ENCODE measurements at places on chromosomes 4 and X.

GRCh38 chrX:100871594-100872560 lies 2.3 kb downstream of the NOX1 start:
- DNase-seq, result peak; percentile 1

GRCh38 chr4:147689067-147689466 lies 5.1 kb upstream of the PRMT9 start:
- no peak for DNase-seq

DNA sequence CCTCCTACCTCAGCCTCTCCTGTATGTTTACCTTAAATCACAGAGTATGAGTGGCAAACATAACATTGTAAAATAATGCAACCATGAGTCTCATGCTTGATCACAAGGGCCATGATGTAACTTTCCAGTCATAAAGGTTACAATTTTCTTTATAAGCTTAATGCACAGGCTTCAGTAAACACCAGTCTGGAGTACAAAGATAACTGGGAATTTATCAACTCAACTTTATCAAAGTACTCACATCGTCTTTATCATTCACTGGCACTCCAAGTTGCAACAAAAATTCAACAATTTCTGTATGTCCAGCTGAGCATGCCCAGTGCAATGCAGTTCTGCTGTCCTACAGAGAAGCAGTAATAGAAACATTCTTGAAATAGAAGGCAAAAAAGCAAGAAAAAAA lies 2.8 kb downstream of the PSMD10 start:
- DNase-seq, result no peak

- peak; percentile 52 for DNase-seq
These were observed at the start of gene IL15 for GRCh38 chr4:141636082-141636770. TSS of gene IL15 (plus strand) at chr4:141636583. CDS start at chr4:141719465, 82,882 bp downstream.

DNA sequence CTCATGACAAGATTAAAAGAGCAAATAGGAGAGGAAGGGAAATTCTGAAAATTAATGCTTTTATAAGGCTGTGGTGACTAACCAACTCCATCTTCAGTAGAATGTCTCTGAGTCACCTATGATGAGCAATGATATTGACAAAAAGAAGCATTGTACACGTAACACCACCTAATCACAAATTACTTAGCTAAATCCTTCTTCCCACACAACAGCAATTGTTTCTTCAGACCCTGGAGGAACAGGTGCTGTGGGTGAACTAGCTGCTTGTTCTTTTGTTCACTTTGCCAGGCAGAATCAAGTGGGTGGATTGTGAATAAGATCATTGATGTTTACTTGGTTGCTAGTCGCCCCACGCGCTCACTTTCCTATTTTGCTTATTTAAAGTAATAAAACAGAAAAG lies 315.5 kb downstream of the CAMK2D start:
- peak; percentile 80 for DNase-seq

GRCh38 chr4:6200011-6200921 lies at the start of gene JAKMIP1:
TSS of gene JAKMIP1 (minus strand) at chr4:6200549. CDS start at chr4:6112850, 87,699 bp downstream.
- DNase-seq, result peak; percentile 69

- peak; percentile 82 for DNase-seq
These were observed 44.5 kb downstream of the BRWD3 start for GRCh38 chrX:80765220-80765625.

DNA sequence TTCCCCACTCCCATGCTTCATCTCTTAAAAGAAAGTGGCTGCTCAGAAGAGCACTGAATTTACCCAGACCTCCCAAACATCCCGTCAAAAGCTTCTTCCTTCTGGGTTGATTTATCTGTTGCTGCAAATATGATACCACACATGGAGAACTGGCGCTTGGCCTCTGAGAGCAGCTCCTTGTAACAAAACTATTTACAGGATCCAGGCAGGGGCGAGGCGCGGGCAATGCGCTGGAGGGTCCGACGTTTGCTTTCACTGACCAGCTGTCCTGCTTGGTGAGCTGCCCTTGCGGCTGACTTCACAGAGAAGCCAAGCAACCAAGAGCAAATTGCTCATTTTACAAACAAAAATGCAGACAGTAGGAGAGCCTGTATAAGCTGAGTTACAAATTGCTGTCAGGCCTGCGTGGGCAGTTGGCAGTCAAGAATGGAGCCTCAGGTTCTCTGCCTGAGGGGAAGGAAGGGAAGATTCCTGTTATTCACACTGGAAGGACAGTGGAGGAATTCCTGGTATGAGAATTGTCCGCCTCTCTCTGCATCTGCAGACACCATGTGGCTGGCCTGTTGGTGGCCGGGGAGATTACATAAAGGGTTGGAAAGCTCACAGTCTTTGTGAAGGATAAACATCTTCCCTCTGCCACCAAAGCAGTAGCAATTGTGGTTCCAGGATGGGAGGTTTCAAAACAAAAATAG lies 192.2 kb upstream of the LEF1 start:
- DNase-seq, result peak; percentile 80

- DNase-seq, result no peak
These were observed 674.5 kb upstream of the BOD1L1 start for GRCh38 chr4:14302021-14302420.

DNA sequence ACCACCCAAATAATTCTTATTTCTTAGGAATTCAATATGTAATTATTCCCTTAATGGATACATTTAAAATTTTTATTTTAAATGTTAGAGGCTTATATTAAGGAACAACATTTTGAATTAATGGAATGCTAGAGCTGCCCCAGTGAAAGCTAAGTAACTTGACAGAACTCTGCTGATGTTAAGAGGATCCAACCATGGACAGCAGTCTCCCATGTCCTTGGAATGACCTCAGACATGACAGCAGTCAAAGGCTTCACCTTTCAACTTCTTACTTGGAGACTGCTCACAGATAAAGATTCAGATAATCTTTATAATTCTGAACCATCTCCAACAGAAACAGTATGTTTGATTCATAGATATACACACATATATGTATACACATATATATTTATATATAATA lies 17.2 kb downstream of the PDLIM3 start:
- no peak for DNase-seq

- DNase-seq, result no peak
These were observed 38.4 kb downstream of the NOP14 start for GRCh38 chr4:2924765-2925301.

- DNase-seq, result peak; percentile 34
These were observed 34.8 kb downstream of the OSTC start for GRCh38 chr4:108685036-108685686.

DNA sequence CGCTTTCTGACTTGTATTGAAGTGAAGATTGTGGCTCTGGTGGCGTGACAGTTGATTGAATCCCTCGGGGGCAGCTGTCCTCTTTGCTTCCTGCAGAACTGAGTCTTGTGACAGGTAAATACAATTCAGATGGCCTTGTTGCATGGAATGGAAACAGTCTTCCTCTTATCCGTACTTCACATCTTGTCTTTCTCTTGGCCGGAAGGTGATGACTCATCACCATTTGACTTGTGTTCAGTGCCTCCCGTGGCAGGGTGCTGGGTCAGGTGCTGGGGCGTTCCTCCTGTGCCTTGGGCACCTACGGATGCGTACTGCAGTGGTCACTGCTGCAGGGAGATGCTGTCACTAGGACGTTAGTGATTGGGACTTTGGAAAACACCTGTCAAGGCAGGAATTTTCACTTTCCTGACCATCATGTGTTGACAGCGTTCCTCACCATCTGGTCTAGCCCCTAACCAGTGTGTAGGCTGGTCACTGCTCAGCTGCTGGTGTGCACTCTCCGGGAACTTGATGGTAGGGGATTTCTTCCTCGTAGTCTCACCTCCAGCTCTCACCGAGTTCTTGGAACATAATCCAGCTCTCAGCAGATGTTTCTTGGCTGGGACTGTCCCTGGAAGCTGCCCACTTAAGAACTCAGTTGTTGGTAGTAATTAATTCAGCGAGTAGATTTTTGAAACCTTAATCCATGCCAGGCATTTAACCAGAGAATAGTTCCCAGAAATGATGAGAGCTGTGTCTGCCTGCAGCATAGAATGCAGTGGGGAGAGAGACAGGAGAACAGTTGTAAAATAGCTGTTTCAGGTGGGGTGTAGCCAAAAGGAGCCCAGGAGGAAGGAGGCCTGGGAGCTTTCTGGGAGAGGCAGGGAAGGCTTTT lies 7.2 kb downstream of the TBC1D14 start:
- no peak for DNase-seq

DNA sequence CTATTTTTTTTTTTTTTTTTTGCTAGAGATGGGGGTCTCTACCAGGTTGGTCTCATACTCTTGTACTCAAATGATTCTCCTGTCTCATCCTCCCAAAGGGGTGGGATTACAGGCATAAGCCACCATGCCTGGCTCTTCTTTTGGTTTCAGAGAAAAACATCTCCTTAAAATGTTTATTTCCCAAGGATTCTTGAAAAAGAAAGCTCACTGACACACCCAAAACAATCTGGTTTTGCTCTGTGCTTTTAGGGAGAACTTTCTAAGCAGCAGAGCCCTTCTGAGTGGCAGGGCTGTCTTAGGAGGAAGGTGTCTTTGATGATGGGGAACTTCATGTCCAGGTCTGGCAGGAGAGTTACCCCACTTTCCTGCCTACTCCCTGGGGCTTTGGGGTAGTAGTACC lies 1.2 kb downstream of the SOD3 start:
- no peak for DNase-seq

DNA sequence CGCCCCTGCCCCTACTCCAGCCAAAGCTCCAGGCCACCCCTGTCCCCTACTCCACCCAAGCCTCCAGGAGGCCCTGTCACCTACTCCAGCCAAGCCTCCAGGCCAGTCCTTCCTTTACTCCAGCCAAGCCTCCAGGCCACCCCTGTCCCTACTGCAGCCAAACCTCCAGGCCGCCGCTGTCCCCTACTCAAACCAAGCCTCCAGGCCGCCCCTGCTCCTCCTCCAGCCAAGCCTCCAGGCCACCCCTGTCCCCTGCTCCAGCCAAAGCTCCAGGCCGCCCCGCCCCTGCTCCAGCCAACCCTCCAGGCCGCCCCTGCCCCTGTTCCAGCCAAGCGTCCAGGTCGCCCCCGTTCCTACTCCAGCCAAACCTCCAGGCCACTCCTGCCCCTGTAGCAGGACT lies 5.1 kb upstream of the ASMT start:
- no peak for DNase-seq

- DNase-seq, result no peak
These were observed 2.3 kb upstream of the PHOX2B start for GRCh38 chr4:41750626-41751448.

- no peak for DNase-seq
These were observed 141.5 kb downstream of the GLRA2 start for GRCh38 chrX:14670819-14671218.

DNA sequence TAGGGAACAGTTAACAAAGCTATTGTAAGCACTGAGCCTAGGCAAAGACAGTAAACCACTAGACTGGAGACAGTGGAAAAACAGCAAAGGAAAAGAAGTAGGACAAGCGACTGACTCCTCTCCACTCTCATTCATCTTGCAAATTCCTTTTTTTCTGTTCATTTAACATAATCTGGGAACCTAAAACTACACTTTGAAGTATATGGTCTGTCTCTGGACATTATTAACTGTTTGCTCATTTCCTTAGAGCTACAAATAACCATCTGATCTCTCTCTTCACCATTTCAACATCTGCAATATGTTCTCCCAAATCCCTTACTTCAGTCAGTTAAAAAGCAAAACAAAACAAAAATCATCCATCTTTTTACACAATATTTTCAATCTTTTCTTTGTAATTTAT lies 642 bp downstream of the HMGN5 start:
- no peak for DNase-seq

- DNase-seq, result no peak
These were observed 230.4 kb downstream of the EDA2R start for GRCh38 chrX:66408507-66408906.

GRCh38 chr4:76665153-76665552 lies 230.1 kb downstream of the SHROOM3 start:
- peak; percentile 53 for DNase-seq

DNA sequence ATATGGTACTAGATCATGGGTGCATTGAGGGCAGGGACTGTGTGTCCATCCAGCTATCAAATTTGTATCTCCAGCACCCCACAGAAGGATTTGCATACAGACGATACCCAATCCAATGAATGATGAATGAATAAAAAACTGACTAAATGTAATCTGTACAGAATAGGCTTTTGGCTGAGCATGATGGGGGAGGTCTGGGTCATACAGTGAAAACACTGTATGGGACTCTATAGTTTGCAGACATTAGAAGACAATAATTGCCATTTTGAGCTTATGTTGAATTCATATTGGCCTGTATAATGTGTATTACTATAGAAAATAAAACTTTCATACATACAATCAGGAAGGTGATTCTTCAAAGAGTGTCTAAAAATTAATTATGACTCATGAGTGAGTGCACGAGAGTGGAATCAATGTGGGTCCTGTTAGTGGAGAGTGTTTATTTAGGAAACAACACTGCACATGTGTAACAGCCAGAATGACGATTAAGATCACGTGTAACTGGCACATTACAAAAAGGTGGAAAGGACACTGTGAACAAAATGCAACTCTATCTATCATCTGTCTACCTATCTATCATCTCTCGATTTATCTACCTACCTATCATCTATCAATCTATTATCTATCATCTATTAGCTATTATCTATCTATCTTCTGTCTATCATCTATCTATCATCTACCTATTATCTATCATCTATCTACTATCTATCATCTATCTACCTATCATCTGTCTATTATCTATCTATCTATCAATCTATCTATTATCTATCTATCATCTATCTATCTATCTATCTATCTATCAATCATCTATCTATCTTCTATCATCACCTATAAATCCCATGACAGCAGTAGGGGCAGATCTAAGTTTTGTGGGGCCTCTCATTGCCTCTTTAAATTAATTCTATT lies 201.3 kb downstream of the PTTG2 start:
- peak; percentile 44 for DNase-seq

DNA sequence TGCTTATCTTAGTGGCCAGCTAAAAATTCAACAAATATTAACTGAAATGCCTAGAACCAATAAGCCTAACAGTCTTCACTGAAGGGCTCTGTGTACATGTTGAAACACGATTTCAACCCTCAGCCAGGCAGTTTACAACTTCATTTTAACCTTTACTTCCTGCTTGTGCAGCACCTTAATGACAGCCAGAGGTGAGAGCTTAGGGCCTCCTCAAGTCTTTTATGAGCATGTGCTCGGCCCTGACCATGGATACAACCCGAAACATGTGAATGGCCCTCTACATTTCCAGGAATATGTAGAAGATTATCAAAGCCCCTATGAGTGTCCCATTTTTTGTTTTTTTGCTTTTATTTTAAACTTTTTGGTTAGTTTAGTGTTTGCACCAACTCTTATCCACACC lies 88.3 kb downstream of the MSN start:
- no peak for DNase-seq

- peak; percentile 1 for DNase-seq
These were observed 177.7 kb downstream of the RBM46 start for GRCh38 chr4:154958621-154959358.

- DNase-seq, result peak; percentile 36
These were observed 224.2 kb upstream of the EMCN start for GRCh38 chr4:100742045-100742444.

- DNase-seq, result no peak
These were observed 549.9 kb upstream of the AMOT start for GRCh38 chrX:113390531-113390930.

DNA sequence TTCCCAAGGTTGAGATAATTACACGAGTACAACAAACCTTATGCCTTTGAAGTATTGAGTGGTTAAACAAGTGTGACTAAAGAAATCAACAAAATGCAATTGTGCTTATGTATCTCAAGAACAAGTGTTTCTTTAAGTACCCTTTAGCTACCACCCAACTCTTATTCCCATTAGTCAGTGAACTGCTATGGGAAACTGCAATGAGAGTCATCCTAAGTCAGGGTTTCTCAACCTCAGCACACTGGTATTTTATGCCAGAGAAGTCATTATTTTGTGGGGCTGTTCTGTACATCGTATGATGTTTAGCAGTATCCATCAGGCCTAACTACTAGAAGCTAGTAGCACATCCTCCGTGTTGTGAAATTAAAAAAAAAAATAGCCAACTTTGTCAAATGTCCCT lies 549.1 kb upstream of the BOD1L1 start:
- no peak for DNase-seq

GRCh38 chr4:121574618-121575017 lies 122.2 kb downstream of the ANXA5 start:
- no peak for DNase-seq
